Cerebellar nuclear complex (tissue), 1 donor: ENCODE measurements at places on chromosomes 12 and 14.

- no peak for DNase-seq
Measured at GRCh38 chr12:62703011-62703380, 232.0 kb downstream of the PPM1H start.

DNA sequence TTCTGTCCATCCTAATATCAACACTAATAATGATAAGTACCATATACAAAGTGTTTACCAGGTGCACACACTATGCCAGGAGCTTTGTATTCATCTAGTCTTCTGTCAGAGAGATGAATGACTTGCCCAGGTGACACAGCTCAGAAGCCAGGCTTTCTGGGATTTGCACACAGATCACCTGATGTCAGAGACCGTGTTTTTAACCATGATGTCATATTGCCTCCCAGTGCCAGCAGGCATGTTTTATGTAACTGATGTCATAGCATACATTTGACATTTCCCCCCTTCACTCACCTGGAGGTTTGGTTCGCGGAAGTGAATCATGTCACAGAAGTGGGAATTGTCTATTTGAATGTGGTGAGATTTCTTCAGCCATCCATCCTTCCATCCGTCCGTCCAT is 5.7 kb downstream of the WSCD2 start:
- DNase-seq = no peak

DNA sequence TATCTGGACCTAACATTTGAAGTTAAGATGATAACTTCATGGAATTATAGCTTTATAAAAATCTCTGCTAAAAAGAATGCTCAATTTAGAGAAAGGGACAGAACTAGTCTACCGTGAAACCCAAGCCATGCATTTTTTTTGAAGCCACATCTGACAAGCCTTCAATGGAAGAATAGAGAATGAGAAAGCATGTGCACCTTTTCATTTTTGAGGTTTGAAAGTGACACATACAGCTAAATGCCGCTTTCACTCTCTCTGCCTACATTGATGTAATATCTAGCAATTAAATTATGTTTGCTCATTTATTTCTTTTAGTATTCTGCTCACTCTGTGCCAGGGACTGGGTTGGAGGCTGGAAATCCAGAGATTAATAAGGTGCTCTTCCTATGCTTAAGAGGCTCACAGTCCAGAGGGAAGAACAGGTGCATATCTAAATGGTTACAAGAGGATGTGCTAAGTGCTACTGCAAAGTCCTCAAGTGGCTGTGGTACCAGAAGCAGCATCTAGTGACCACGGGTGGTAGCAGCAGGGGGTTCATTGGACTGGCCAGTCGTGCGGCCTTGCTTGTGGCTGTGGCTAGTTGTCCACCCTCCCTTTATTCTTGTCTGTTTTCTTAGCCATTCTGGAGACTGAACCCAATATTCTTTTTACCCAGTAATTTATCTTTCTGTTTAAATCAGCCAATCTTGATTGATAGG is 60.4 kb downstream of the PPP1R36 start:
- DNase-seq = no peak

GRCh38 chr12:123034865-123035264 is 54.4 kb downstream of the ARL6IP4 start:
- DNase-seq = no peak

GRCh38 chr12:9943240-9943639 is 11.1 kb upstream of the CLEC2A start:
- DNase-seq = no peak

- DNase-seq = no peak
Measured at GRCh38 chr12:116065606-116066005, 211.9 kb downstream of the MED13L start.

DNA sequence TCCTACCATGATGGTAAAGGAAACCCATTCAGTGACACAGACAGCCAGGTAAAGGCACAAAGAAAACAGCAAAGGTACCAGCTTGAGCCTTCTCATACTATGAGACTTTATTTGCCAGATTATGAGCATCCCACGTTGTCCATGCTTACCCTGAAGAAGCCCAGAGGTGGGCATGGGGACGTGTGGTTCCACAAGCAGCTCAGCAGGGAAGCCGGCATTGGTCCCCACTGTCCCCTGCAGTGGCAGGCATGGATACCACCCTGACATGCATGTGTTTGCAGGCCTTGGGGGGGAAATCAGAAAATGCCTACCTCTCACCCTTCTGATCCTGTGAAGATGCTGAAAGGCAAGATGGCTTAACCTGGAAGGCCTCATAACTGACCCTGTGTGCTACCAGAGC is 183.1 kb downstream of the PIWIL1 start:
- DNase-seq = no peak

DNA sequence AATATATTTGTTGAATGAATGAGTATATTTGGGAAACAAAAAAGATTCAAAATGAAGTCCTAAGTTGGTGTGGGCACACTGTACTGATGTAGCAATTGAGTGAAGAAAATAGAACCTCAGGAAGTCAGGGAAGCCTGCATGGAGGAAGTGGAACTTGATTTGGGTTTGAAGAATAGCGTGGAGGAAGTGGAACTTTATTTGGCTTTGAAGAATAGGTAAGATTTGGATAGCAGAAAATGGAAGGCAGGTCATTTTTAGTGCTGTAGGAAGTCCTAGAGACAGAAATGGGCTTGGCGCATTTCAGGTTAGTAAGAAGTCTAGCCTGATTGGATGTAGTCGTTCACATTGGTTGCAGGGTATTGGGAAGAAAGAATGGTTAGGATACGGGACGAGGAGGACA is 5.4 kb downstream of the C12orf75 start:
- no peak for DNase-seq

GRCh38 chr12:106276032-106276740 is 26.3 kb upstream of the TCP11L2 start:
- DNase-seq = no peak

- no peak for DNase-seq
Measured at GRCh38 chr12:11929714-11930113, 141.0 kb upstream of the BCL2L14 start.

GRCh38 chr14:34502001-34502400 is 37.5 kb downstream of the EAPP start:
- no peak for DNase-seq

GRCh38 chr14:95072310-95072905 is 84.9 kb downstream of the DICER1 start:
- DNase-seq = no peak

DNA sequence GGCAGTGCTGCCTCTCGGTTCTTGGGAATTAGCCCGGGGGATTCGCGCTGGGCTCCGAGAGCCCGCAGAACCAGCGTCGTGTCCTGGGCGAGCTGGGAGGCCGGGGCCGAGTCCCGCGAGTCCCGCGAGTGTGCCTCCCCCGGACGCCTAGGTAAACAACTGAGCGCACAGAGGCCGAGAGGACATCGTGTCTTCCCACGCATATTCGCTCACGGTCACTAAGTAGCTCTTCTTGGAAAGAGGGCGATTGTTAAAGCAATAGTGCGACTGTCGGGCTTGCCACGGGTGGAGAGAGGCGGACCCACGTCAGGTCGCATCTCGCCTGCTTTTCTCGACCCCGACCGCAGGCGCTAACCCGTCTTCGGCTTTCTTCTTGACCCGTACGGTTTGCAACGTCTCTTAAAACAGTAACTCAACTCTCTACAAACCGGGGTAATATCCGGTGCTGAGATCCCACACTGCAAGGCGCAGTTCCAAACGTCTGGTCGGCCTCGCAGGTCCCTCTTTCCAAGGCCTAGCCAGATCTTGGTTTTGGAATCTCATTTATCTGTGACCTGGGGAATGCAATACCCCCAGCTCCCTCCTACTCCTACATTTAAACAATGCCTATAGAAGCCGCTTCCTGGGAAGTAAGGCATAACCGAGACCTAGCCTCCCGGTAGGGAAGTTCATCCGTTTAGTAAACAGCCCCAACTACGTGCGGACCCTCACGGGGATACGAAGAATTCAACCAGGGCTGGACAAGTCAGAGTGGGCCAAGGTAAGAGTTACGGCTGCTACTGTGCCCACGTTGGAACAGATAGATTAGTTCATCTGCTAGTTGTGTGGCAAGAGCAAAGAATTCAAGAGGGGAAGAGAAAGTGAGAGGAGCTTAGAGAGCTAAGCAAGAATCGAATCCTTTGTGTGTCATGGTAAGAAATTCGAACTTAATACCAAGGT is 736 bp upstream of the PHLDA1 start:
- DNase-seq = no peak

DNA sequence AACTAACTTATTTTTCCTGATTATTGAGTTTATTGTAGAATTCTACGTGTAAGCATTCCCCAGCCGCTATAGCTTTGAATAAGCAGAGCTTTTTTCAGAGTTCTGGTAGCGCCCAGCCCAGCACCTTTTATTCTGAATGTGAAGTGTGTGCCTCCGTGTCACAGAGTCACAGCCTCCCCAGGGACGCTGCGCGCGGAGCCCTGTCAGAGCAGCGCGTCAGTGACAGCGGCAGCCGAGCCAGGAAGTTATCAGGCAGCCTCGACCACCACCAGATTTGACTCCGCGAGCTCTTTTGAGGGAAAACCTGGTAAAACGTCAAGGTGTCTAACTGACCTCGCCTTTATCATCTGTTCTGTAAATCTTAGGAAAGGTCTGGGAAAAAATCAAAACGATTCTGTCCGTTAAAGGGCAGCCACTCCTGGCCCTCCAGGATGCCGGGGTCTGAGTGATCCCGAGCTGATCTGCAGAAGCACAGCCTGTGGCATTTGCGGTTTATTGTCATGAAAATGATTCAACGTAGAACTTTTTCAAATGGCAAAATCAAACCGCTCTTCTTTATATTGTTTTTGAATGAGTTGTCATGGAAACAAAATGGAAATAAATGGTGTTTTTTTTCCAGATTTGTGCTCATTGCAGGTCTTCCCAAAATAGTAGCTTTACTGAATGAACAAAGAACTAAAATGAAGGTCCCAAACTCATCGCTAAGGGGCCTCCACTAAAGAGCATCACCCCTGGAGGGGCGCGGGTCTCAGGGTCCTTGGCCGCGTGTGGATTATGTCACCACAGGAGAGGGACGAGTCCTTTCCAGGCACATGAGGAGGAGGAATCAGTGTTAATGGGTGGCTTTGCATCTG is 43.1 kb upstream of the MMP17 start:
- DNase-seq = no peak

DNA sequence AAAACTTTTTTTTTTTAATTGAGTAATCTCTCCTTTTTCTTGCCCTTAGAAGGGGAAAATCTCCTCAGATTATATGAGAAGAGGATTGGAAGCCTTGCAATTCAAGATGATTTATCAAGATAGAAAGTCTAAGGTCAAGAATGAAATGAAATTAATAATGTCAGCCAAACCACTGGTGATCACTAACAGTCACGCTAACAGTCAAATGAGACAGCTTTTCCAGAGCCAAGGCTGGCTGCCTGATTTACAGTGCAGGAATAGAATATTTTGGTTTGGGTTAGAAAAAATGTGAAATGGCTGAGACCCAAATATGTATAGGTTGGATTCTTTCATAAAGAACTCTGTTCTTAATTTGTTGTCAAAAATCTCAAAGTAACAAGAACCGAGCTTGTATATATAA is 204.3 kb downstream of the PPM1H start:
- no peak for DNase-seq

DNA sequence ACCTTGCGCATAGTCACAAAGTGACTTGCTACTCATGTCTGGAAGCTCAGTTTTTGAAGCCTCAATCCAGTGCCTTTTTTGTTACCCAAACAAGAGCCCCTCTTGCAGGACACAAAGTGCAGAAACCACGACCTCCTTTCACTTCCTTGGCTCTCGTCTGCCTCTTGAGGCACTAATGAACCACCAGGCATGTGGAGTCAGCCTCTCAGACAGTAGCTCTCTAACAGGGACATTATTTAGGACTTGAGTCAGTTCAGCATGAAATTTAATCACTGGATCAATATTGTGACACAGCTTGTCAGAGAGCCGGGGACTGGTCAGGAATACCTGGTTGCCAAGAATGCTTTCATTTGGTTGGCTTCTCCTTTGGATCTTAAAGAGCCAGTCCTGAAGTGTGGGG is 46.7 kb downstream of the HSPB8 start:
- DNase-seq = no peak

DNA sequence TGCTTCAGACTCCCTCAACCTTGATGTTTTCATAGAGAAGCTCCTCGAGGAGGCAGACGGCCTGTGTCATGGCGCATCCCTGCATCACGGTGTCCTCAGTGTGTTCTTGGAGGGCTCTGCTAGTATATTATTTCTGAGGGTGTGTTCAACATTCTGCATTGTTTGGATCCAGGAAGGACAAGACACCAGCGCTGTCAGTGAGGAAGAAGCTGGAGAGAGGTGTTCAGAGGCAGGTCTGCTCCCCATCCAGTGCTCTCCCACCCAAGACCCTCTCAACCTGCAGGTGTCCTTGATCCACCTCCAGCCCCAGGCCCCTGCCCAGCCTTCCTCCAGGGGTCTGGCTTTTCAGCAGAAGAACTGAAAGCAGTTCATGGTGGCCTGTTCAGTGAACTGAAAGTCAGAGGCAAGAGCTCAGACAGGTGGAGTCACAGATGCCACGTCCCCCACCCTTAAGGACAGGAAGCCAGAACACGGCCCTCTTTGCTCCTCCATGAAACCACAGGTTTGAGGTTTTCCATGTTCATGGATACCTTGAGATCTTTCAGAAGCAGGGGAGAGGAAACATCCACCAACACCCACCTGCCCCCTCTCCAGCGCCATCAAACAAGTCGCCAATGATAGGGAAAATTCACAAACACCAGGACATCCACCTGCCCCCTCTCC is 37.4 kb downstream of the DIO3 start:
- no peak for DNase-seq

DNA sequence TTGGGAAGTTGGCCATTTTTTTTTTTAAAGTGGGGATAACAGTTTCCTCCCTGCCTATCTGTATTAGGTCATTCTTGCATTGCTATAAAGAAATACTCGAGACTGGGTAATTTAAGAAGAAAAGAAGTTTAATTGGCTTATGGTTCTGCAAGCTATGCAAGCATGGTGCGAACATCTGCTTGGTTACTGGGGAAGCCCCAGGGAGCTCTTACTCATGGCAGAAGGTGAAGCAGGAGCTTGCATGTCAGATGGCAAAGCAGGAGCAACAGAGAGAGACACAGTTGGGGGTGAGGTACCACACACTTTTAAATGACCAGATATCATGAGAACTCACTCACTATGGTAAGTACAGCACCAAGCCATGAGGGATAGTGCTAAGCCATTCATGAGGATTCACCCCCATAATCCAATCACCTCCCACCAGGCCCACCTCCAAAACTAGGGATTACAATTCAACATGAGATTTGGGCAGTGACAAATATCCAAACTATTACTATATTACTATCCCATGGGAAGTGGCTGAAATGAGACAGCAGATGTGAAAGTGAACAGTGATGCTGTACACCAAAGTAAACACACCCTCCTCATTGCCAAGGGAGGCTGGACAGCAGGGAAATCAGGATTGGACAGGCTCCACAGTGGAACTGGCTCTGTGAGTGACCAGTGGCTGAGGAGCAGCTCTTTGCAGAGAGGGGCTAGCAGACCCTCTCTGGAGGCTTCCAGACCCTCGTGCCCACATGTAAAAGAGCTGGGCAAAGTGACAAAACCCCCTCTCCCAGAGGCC is 40.5 kb downstream of the CRACR2A start:
- DNase-seq = no peak
